ENCODE measurements at places on chromosomes 7 and 10.

DNA sequence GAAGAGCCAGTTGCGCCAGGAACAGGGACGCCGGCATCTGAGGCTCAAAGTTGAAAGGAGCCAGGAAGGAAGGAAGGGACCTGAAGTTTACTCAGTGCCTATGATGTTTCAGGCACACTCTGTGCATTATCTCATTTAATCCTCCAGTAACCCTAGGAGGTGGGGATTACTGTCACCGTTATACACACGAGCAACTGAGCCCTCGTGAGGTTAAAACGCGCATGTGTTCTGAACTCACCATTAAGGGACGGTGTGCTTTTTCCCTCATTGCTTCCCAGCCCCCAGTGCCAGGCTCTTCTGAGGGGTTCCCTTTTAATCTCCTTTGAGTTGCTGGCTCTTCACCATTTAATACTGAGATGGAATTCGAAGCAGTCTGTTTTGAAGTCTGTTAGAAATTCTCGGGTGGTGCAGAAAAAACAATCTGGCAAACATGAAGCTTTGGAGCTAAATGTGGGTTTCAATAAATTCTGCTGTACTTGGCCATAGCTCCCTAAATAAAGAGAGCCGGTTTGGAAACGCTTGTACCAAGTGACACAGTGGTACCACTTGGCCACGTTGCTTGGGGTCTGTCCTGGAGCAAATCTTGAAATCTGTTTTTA lies 102.2 kb downstream of the TAX1BP1 start:
- DNase-seq = no peak

- no peak for DNase-seq
Measured at GRCh38 chr10:124675261-124675660, 68.9 kb downstream of the FAM53B start.

DNA sequence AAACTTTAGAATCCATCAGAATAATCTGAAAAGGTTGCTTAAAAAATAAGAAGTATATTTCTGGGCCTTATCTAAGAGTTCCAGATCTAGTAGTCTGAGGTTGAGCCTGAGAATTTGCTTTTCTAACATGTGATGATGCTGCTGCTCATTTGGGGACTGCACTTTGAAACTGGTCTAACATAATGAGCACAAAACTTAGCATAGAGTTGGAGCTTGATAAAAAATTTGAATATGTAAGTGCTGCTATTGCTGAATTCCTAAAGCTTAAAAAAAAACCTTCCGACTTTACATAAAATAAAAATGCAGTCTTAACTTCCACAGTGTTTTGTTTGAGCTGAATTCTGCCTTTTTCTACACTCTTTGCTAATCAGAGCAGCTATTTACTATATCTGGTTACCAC lies 48.8 kb downstream of the GLCCI1 start:
- no peak for DNase-seq

GRCh38 chr10:63205421-63205820 lies 72.3 kb downstream of the NRBF2 start:
- peak; percentile 18 for DNase-seq

GRCh38 chr10:128843972-128844371 lies 623.1 kb upstream of the MGMT start:
- no peak for DNase-seq

DNA sequence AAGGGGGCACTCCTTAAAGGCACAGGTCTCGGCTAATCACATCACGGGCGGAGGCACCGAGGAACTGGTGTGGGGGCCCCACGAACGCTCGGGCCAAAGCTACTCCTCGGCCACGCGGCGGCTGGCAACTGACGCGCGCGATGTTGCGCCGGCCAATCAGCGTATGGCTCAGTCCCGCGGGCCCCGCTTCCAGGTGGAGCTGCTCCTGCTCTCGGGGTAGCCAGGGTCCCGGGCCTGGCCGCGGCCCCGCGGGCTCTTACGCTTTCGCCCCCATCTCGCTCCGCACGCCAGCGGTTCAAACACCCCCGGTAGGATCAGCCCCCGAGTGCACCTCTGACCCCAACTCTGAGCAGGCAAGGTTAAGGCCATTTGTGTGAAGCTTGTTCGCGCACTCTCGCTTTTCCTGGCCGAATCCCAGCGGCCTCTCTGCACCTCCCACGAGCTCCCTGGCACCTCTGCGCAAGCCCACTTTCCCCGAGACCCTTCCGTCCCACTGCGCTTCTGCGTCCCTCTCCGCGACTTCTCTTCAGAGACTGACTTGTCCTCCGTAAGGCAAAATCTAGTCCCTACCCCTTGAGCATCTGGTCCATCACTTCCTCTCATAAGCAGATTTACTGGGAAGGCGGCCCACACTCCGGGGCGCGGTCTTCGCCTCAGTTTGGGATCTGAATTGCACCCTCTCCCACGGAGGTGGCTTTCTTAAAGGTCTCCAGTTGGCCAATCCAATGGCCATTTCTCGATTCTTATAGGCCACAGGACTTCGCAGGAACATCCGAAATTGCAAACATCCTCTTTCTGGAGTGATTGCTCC lies 200.9 kb upstream of the TBX20 start:
- DNase-seq = no peak
